HL-60 (cell line): ENCODE measurements at places on chromosomes 4 and X.

GRCh38 chr4:158163941-158164767 is 8.7 kb downstream of the GASK1B start:
- no peak for DNase-seq

- no peak for DNase-seq
Measured at GRCh38 chr4:155735496-155735895, 23.3 kb upstream of the GUCY1B1 start.

DNA sequence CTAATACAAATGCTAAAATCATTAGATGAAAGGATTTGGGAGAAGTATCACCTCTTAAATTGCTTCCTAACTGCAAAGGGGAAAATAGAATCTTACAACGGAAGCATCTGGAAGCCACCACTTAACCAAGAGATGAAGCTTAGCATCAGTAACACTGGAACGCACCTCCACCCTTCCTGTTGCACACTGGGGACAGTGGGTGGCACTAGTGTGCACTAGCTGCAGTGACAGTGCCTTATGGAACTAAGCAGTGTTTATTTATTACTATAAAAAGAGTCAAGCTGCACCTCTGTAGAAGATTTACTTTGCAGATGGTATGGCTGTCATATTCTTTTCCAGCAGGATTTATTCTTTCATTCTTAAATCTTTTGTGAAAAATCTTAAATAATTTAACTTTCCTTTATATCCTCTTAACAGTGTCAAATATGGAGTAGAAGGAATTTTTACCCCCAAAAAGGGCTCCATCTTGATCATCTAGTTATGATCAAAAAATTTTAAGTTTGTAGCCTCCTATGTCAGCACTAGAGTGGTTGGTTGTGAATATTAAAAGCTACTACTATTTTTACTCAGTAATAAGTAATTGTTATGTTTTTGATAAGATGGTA is 76.7 kb downstream of the SCD5 start:
- no peak for DNase-seq

DNA sequence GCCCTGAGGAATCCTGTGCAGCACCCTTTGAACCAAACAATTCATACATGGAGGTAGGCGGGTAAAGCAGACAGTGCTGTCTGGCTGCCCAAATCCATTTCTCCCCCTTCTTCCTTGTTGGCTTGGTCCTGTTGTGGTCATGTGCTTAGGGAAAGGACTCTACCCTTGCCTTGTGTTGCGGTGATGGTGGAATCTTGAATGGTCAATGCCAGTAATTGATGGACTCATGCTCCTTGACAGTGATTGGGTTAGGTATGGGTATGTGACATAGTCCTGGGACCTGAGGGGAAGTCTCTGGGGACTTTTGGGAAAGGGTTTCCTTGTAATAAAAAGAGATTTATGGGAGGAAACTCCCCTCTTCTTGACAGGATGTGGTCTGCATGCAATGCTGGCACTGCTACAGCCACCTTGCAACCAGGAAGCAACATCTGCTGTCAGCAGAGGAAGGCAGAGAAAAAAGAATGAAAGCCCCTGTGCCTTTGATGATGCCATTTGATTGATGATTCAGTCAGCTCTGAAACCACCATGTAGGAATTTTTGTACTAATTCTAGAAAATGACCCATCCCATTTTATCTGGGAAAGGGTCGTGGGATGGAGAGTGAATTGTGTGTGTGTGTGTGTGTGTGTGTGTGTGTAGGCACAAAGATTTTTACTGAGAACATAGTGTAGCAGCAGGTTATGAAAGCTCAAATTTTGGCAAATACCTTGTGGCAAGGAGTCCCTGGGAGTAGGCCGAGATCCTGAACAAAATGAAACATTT is 30.0 kb upstream of the HUWE1 start:
- DNase-seq = peak; percentile 19

GRCh38 chrX:119488749-119489148 is 20.5 kb downstream of the SLC25A5 start:
- DNase-seq = no peak

DNA sequence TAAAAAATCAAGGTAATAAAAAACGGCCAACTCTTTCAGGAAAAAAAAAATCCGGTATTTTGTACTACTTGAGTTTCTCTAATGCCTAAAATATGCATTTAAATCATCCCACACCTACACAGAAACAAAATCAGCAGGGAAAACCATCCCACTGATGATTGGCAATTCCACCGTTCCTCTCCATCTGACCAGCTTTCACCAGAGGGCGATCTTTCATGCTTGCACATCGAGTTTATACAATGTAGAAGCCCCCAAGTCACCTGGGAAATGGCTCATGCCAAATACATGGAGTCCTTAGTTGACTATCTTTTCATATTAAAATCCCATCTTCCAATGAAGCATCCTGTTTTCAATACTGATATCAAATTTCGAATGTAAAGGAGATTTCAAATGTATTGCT is 69.2 kb downstream of the PTCHD1 start:
- DNase-seq = no peak

GRCh38 chrX:10420134-10420533 is 200.3 kb downstream of the MID1 start:
- DNase-seq = no peak

GRCh38 chr4:5719350-5720055 is 8.5 kb downstream of the EVC start:
- no peak for DNase-seq

DNA sequence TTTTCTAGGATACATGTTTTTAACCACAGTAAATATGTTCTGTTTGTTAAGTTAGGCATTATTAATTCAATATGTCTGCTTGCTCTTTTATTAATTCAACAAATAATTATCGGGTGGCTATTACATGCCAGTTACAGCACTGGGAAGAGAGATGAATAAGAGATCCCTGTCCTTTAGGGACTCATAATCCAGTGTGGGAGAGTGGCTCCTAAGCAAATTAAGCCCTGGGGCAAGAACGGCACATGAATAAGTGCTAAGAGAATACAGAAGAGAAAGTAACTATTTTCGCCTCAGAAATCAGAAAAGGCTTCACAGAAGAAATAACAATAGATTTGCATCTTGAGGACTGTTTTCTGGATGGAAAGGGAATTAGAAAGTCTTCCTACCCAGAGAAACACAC is 236.7 kb downstream of the NR3C2 start:
- no peak for DNase-seq

GRCh38 chr4:105714071-105714521 is 5.5 kb downstream of the GSTCD start:
- peak; percentile 62 for DNase-seq

GRCh38 chr4:181364504-181364903 is 878.7 kb upstream of the TENM3 start:
- DNase-seq = no peak

DNA sequence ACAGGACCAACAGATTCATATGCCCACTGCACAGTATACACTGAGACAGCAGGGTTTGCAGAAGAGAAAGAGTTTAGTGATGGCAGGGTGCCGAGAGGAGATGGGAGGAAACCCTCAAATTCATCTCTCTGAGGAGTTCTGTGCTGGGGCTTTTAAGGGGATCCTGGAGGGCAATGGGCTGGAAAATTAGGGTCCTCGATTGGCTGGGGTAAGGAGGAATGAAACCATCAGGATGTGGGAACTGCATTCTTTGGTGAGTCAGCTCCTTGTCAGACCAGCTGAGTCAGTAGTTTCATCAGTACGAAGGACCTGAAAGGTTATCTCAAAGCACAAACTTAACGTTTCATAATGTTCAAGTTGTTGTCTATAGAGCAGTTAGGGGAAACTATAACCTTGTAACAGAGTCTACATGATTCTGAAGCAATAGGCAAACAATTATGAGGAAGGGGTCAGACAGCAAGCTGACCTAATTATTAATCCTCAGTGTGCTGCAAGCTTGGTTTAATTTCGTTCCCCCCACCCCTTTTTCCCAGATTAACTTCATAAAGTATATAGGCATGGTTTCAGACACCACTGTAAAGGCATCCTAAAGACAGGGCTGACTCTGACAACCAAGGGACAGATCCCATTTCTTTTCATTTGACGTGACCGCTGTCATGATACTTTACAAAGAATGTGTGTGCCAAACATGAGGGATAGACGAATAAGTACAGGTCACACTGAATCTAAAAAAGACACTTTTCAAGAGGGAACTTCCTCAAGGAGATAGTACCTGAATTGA is 1.5 kb upstream of the MSMO1 start:
- DNase-seq = no peak

- no peak for DNase-seq
Measured at GRCh38 chrX:148501386-148502066, 1.1 kb downstream of the AFF2 start.

DNA sequence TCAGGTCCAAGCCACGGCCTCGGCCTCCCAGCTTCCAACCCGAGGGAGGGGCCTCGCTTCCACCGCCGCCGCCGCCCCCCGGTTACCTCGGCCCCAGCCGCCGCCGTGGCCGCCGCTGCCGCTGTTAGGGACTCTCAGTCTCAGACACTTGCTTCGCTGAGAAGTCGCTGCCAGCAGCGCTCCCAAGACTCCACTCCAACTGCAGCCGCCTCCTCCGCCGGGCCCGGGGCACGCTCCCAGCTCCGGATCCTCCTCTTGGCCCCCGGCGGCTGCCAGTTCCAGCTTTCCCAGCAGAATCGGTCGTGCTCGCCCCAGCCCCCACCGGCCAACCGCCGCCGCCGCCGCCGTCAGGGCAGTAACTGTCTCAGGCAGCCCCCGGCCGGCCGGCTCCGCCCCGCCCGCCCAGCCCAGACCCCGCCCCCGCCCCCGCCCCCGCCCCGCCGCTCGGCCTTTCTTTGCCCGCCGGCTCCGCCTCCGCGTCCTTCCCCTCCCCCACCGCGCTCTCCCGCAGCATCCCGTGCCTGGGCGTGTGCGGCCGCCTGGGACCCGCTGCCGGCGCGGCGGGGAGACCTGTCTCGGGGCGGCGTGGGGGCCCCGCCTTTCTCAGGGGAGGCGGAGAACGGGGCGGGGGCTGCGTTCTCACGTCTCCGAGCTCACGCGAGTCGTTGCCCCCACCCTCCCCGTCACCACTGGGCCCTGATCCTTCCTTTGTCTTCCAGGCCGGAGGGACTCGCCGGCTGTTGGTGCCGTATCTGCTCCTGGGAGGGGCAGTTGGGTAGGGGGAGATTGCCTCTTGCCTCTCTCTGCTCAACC is at the start of gene ANKRD50:
TSS of gene ANKRD50 (minus strand) at position 361 of the 813 bp plus-strand sequence. CDS start 2,221 bp downstream, outside the sequence.
- DNase-seq = no peak

DNA sequence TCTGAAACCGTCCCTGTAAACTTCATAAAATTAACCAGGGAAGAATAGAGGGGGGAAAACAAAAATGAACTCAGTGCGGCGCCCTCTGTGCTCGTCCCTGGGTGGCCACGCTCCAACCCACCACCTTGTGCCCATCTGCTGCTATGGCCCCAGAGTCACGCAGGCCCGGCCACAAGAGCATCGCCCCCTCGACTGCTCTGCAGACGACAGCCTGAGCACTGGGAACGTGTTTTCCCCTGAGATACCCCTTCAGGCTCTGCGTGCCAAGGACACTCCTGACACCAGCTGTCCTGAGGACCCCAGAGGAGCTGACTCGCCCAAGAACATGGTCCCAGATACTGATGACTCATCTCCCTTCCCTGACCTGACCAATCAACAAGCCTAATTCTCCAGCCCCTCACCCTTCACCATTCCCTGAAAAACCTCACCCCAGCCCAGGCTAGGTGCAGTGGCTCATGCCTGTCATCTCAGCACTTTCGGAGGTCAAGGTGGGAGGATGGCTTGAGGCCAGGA is 64.1 kb upstream of the GPR78 start:
- DNase-seq = no peak

GRCh38 chrX:43741843-43742573 is 85.9 kb downstream of the MAOA start:
- DNase-seq = peak; percentile 4

DNA sequence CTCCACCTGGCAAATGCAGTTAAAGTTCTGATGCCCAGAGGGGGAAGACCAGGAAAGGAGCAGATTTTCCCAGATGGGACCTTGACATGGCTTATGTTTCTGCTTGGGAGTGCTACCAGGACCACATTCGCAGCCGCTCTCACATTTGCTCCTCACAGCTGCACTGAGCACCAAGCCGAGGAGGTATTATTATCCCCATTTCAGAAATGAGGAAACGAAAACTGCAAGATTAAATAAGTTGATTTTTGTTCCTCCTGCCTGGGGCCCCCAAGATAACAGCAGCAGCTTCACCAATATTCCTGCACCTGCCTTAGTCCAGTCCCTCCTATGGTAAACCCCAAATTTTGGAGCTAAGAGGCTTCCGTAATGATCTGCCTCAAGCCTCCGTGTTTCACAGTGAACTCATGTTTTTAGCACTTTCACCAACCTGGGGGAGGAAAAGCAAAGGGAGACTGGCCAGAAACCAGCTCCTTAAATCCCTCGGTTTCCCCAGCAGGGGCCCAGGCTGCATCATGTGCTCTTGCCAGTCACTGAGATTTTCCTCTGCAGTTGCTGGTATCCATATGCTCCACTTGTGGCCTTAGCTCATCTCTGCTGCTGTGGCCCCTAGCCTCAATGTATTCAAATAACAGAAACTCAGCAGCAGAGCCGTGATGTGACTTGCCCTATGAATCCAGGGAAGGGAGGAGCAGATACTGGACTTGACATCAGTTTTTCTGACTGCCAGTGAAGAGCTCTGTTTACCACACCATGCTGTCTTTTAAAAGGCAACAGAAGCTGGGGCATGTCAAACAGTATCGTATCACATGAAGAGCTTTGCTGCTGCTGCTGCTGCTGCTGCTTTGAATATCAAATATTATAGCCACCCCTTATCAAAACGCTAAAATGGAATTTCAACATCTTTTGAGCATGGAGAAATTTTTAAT is 95.5 kb upstream of the KLHL13 start:
- DNase-seq = no peak

DNA sequence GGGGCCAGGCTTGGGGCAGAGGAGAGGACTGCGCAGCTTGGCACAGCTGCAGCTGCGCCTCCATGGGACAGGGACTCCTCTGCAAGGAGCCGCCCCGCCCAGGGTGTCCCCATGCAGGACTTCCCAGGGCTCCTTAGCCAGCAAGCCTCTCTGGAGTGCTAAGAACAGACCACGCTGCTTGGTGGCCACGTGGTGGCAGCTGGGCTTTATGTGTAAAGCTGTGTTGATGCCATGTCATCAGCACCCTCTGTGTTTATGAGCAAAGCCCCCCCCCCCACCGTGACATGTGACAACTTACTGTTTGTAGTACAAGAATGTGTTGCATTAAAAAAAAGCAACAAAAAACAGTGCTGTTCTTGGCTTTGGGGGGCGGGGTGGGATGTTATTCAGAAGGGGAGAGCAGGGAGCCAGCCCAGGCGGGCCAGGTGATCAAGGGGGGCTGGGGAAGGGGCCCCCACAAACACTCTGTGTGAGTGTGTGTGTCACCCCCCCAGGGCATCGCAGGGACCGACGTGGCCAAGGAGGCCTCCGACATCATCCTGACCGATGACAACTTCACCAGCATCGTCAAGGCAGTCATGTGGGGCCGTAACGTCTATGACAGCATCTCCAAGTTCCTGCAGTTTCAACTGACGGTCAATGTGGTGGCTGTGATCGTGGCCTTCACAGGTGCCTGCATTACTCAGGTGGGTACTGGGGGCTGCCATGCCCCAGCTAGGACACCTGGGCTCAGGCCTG is 40.3 kb downstream of the ATP2B3 start:
- no peak for DNase-seq
